CD14-positive monocyte (primary cell): ENCODE measurements at places on chromosomes 7 and 10.
A peak's percentile ranks its signal among the peaks of the same experiment; 100 is the strongest.

DNA sequence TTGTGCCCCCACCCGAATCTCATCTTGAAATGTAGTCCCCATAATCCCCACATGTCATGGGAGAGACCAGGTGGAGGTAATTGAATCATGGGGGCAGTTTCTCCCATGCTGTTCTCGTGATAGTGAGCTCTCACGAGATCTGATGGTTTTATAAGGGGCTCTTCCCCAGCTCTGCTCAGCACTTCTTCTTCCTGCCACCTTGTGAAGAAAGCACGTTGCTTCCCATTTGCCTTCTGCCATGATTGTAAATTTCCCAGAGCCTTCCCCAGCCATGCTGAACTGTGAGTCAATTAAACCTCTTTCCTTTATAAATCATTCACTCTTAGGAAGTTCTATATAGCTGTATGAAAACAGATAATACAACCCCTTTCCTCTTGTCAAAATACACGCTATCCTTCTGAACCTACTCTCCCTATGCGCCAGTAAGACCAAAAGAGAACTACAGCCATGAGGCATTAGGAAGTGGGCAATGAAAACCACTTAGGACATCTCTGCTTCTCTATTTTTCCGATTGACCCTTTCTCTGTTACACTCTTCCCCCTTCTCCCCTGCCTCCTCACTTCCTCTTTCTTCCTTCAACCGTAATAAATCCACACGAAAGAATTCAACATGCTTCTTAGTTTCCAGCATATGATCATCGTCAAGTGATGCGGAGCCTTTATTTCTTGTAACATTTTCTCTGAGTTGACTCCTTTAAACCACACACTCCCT lies 101.2 kb upstream of the WDR11 start:
- peak; percentile 88 for DNase-seq

DNA sequence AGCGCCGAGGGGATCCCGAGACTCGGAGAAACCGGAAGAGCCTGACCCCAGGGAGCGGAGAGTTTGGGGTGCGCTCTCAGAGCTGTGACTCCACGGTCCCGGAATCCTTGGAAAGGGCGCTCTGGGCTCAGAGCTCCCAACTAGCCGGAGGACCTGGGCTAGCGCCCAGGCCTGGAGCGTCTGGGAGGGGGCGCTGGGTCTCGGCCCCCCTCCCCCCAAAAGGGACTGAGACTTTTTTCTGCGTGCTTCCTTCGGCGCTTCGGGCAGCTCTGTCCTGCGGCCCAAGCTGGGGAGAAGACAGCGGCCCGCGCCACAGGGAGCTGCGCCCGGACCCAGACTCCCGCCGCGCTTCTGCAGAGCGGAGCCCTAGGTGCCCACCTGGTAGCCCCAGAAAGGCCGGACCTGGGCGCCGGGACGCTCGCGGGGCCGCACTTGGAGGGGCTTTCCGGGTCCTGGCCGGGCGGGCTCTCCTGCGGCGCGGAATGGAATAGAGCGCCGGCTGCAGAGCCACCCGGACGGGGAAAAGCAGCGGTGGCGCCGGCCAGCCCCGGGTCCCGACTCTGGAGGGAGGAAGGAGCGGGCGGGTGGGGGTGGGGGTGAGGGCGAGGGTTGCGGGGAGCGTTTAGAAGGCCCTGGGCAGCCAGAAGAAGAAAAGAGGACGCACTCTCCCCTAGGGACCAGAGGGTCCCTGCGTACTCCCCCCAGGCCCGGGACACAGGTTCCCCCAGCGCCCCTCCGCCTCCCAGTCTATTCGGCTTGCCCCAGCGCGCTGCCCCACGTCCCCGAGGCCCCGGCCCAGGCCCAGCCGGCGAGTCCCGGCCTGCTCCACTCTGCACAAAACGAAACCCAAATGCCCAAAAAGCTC lies 4.7 kb downstream of the ZNF503 start:
- DNase-seq = no peak

- no peak for DNase-seq
These were observed 3.5 kb upstream of the AEBP1 start for GRCh38 chr7:44100458-44101302.

- peak; percentile 11 for DNase-seq
These were observed 27.2 kb downstream of the ATE1 start for GRCh38 chr10:121900443-121901174.

- DNase-seq = no peak
These were observed 35.8 kb downstream of the IQUB start for GRCh38 chr7:123498601-123499000.
